ENCODE measurements at places on chromosomes 5 and 9. TPM values are rescaled to one million over a fixed set of nuclear protein-coding genes. Genes with fewer than 3 reads are reported as not detected.

The LCN9 gene
- not detected for total RNA-seq

The GCNT1 gene
- 4.4 TPM for total RNA-seq

The CNTNAP3B gene
- 68.5 TPM for total RNA-seq

The CCDC152 gene
- total RNA-seq = 12.9 TPM

The CCDC180 gene
- 8.1 TPM for total RNA-seq

The LRRTM2 gene
- total RNA-seq = 104 TPM

The CER1 gene
- total RNA-seq = not detected

The PDCD1LG2 gene
- total RNA-seq = 0.62 TPM

The IL7R gene
- total RNA-seq = under 0.01 TPM

The ADAMTS16 gene
- total RNA-seq = 0.62 TPM

All from occipital lobe (tissue), 3 donors.